Heart left ventricle (tissue), 16 donors: ENCODE measurements at places on chromosomes 13 and 19.

GRCh38 chr19:35332817-35333216 lies 3.8 kb downstream of the CD22 start:
- no peaks in the 10 kb centered on the region for H3K36me3 ChIP-seq
- no peak overlapping the region for H3K4me3 ChIP-seq
- H3K4me1 ChIP-seq, result no peaks in the 10 kb centered on the region
- H3K27ac ChIP-seq, result no peak overlapping the region
- H3K27me3 ChIP-seq, result peaks cover 30% of the 10 kb centered on the region

GRCh38 chr19:33204136-33204973 lies 10.2 kb downstream of the LRP3 start:
- H3K4me3 ChIP-seq, result no peak overlapping the region
- no peaks in the 10 kb centered on the region for H3K4me1 ChIP-seq
- DNase-seq, result peak; percentile 11
- H3K27ac ChIP-seq, result no peak overlapping the region
- H3K27me3 ChIP-seq, result no peaks in the 10 kb centered on the region

DNA sequence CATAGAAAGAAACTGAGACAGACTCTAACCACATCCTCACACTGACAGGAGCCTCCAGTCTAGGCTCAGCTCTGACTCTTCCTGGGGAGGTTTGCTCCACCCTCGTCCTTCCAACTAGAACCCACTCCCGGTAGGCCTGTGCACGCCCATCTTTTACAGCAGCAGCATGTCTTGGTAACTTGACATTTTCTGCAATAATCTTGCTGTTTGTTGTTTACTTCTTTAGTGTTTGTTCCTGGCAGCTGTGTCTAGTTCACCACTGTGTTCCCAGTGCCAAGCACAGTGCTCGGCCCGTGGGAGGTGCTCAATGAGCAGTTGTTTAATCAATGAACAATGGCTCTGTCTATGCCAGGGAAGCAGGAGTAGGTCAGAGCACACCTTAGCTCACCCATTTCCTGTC lies 23.1 kb upstream of the ZNF729 start:
- no peaks in the 10 kb centered on the region for H3K4me1 ChIP-seq
- no peak overlapping the region for H3K4me3 ChIP-seq
- no peaks in the 10 kb centered on the region for H3K36me3 ChIP-seq
- no peak overlapping the region for H3K27ac ChIP-seq

DNA sequence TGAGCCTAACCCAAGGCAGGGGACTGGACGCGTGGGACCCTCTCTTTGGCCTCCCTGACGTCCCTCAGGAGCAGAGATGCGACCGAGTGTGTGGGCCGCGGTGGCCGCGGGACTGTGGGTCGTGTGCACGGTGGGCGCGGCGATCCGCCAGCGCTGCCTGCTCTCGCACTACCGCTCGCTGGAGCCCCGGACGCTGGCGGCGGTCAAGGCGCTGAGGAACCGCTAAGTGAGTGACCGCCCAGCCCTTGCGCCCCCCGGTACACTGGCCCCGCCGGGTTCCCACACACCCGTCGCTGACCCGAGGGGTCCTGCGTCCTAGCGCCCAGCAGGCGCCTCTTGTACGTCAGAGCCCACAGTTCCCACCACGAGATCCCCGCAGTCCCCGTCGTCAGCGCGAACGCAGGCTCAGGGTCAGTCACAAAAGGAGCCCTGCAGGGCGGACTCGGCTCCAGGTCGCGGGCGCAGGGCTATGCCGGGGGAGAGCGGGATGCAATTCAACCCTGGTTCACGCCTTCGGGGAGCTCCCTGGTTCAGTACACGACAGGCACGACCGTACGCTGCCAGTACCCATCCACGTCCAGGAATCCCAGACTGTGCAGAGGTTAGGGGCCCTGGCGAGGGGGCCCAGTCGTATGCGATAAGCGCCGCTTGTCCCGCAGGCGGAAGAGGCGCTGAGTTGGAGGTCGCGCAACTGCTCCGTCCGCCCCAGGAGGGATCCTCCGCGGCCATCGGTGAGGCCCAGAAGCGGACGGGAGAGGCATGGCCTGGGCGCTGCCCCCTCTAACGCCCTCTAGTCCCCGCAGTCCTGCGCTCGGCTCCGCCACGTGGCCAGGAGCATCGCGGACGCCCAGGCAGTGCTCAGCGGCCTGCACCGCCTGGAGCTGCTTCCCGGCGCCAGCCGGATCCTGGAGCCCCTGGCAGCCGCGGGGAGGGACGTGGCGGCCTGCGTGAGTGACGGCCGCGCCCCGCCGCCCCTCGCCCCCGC lies 3.6 kb upstream of the IFNL2 start:
- H3K27ac ChIP-seq, result no peak overlapping the region
- no peaks in the 10 kb centered on the region for H3K36me3 ChIP-seq
- peaks cover 58% of the 10 kb centered on the region for H3K27me3 ChIP-seq
- DNase-seq, result no peak
- no peaks in the 10 kb centered on the region for H3K4me1 ChIP-seq

GRCh38 chr19:51697169-51697776 lies 4.1 kb downstream of the SPACA6 start:
- no peaks in the 10 kb centered on the region for H3K27me3 ChIP-seq
- H3K4me1 ChIP-seq, result peaks cover 22% of the 10 kb centered on the region
- no peak overlapping the region for H3K27ac ChIP-seq
- no peaks in the 10 kb centered on the region for H3K36me3 ChIP-seq
- no peak for DNase-seq

DNA sequence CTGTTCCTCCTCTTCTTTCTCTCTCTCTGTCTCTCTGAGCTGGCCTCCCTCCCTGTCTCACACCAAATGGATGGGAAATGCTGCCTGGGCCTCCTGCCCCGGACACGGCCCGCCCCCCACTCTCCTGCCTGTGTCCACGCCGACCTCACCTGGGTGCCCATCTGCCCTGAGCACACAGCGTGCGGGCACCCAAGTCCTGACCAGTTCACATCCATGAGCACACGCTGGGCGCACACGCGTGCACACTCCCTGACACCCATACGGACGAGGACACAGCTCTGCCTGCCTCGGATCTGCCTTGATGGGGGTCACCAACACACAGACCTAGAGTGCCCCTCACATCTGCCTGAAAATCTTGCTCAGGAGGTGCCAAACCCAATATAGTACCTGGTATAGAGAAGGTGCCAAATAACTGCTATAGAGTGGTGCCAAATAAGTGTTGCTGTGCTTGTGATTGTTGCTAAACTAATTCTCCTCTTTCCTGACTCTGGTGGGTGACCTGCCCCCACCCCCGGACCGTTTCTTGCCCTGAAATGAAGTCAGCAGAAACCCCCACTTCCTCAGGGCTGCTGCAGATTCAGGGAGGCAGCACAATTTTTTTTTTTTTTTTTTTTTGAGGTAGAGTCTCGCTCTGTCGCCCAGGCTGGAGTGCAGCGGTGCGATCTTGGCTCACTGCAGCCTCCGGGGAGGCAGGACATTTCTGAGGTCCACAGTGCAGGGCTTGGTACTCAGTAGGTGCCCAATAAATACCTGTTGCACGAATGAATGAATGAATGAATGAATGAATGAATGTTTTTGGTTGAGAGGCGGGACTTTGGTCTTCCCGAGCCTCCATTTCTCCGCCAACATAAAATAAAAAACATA lies 4.6 kb downstream of the NFIC start:
- no peaks in the 10 kb centered on the region for H3K27me3 ChIP-seq
- no peak for DNase-seq

- no peaks in the 10 kb centered on the region for H3K4me1 ChIP-seq
- H3K36me3 ChIP-seq, result no peaks in the 10 kb centered on the region
- H3K27ac ChIP-seq, result no peak overlapping the region
- DNase-seq, result no peak
- H3K4me3 ChIP-seq, result no peak overlapping the region
Observed at GRCh38 chr19:5436106-5436947, 18.9 kb upstream of the ZNRF4 start.

GRCh38 chr13:40622761-40623160 lies 43.7 kb downstream of the FOXO1 start:
- no peak overlapping the region for H3K4me3 ChIP-seq
- peaks cover 46% of the 10 kb centered on the region for H3K4me1 ChIP-seq
- no peak overlapping the region for H3K27ac ChIP-seq
- DNase-seq, result no peak
- H3K36me3 ChIP-seq, result no peaks in the 10 kb centered on the region
- H3K27me3 ChIP-seq, result no peaks in the 10 kb centered on the region

GRCh38 chr19:7515645-7516151 lies at the start of gene ZNF358:
Gene ZNF358 (plus strand): TSS chr19:7516103. CDS start chr19:7519243, 3,140 bp downstream.
- DNase-seq, result peak; percentile 91
- peaks cover 16% of the 10 kb centered on the region for H3K36me3 ChIP-seq
- H3K4me1 ChIP-seq, result peaks cover 15% of the 10 kb centered on the region
- H3K27me3 ChIP-seq, result no peaks in the 10 kb centered on the region

- H3K36me3 ChIP-seq, result no peaks in the 10 kb centered on the region
- H3K27ac ChIP-seq, result no peak overlapping the region
- H3K4me1 ChIP-seq, result peaks cover 19% of the 10 kb centered on the region
- no peak for DNase-seq
- no peak overlapping the region for H3K4me3 ChIP-seq
Observed at GRCh38 chr13:44312834-44313551, 60.6 kb upstream of the SERP2 start.

GRCh38 chr19:32798201-32798600 lies 71.4 kb downstream of the SLC7A9 start:
- H3K27me3 ChIP-seq, result no peaks in the 10 kb centered on the region
- no peak for DNase-seq
- H3K4me3 ChIP-seq, result no peak overlapping the region
- H3K4me1 ChIP-seq, result no peaks in the 10 kb centered on the region
- no peak overlapping the region for H3K27ac ChIP-seq

- H3K27ac ChIP-seq, result peak overlapping the region; percentile 95
- DNase-seq, result peak; percentile 72
- peaks cover 34% of the 10 kb centered on the region for H3K4me1 ChIP-seq
- no peaks in the 10 kb centered on the region for H3K27me3 ChIP-seq
- H3K36me3 ChIP-seq, result no peaks in the 10 kb centered on the region
- peak overlapping the region; percentile 80 for H3K4me3 ChIP-seq
Observed at GRCh38 chr19:45765702-45766295, 3.3 kb downstream of the SIX5 start.

GRCh38 chr19:16095071-16095571 lies 16.6 kb upstream of the RAB8A start:
- no peaks in the 10 kb centered on the region for H3K36me3 ChIP-seq
- no peaks in the 10 kb centered on the region for H3K4me1 ChIP-seq
- H3K4me3 ChIP-seq, result no peak overlapping the region
- H3K27ac ChIP-seq, result no peak overlapping the region
- DNase-seq, result peak; percentile 69

- H3K27ac ChIP-seq, result no peak overlapping the region
- no peaks in the 10 kb centered on the region for H3K27me3 ChIP-seq
- no peak for DNase-seq
- H3K4me3 ChIP-seq, result no peak overlapping the region
- H3K36me3 ChIP-seq, result peaks cover 74% of the 10 kb centered on the region
- no peaks in the 10 kb centered on the region for H3K4me1 ChIP-seq
Observed at GRCh38 chr19:11519138-11519537, 9.8 kb downstream of the ECSIT start.

- H3K27ac ChIP-seq, result no peak overlapping the region
- no peaks in the 10 kb centered on the region for H3K36me3 ChIP-seq
- H3K4me1 ChIP-seq, result no peaks in the 10 kb centered on the region
- DNase-seq, result no peak
Observed at GRCh38 chr13:92379371-92379770, 847.2 kb upstream of the GPC6 start.

GRCh38 chr13:93499991-93500390 lies 273.4 kb downstream of the GPC6 start:
- no peak overlapping the region for H3K4me3 ChIP-seq
- H3K36me3 ChIP-seq, result no peaks in the 10 kb centered on the region
- H3K4me1 ChIP-seq, result no peaks in the 10 kb centered on the region
- DNase-seq, result no peak
- H3K27ac ChIP-seq, result no peak overlapping the region

GRCh38 chr19:43667876-43668405 lies 2.0 kb downstream of the PLAUR start:
- H3K27ac ChIP-seq, result no peak overlapping the region
- peaks cover 21% of the 10 kb centered on the region for H3K4me1 ChIP-seq
- DNase-seq, result no peak
- peaks cover 18% of the 10 kb centered on the region for H3K36me3 ChIP-seq

- no peak overlapping the region for H3K4me3 ChIP-seq
- H3K27me3 ChIP-seq, result no peaks in the 10 kb centered on the region
- no peak for DNase-seq
- no peak overlapping the region for H3K27ac ChIP-seq
- no peaks in the 10 kb centered on the region for H3K4me1 ChIP-seq
Observed at GRCh38 chr13:20340136-20340758, 108.1 kb upstream of the GJB6 start.

- H3K27me3 ChIP-seq, result no peaks in the 10 kb centered on the region
- H3K27ac ChIP-seq, result no peak overlapping the region
- DNase-seq, result no peak
- H3K4me1 ChIP-seq, result no peaks in the 10 kb centered on the region
Observed at GRCh38 chr13:41286370-41286769, 23.0 kb upstream of the MTRF1 start.

GRCh38 chr13:98800078-98800477 lies 47.6 kb upstream of the SLC15A1 start:
- DNase-seq, result no peak
- peaks cover 4% of the 10 kb centered on the region for H3K4me1 ChIP-seq
- H3K4me3 ChIP-seq, result no peak overlapping the region
- no peak overlapping the region for H3K27ac ChIP-seq
- H3K36me3 ChIP-seq, result peaks cover 92% of the 10 kb centered on the region

DNA sequence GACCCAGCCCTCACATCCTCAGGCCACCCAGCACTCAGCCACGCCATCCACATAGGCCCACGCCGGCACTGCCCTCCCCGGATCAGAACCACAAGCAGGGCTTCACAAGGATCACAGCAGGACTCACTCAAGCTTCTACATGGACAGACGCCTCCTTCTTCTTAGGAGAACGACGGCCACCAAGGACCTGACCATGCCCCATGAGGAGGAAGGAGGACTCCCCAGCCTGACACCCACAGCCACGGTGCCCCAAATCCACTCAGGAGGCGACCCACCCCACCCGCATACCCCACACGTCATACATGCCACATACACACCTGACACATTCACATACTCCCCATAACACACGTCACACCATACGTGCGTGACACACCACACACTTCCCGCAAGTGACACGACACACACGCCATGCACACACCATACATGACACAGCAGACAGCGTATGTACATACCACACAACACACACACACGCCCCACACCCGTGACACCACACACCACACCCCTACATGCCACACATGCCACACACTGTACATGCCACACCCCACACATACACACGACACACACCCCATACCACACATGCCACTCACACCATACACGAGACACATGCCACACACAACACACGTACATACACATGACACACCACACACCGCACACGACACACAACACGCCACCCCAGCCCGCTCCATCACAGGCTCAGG lies 50.4 kb downstream of the MLLT1 start:
- peaks cover 3% of the 10 kb centered on the region for H3K36me3 ChIP-seq
- H3K4me3 ChIP-seq, result no peak overlapping the region
- H3K27me3 ChIP-seq, result no peaks in the 10 kb centered on the region

DNA sequence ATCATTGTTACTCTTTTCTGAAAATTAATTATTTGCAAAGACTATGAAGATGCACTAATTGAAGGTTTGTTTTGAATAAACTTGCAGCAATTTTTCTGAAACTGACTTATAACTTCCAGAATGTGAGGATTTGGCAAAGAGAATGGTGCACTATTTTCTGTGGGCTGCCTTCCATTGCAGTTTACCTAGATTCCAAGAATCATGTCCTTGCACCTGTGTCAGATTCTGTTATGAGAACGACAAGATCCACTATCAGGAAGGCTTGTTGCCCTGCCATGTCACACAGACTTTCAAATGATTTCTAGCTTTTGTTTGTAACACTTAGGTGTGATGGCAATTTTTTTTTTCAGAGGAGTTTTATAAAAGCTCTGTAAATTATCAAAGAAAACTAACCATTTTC lies 5.6 kb upstream of the SLAIN1 start:
- no peak for DNase-seq
- H3K4me1 ChIP-seq, result no peaks in the 10 kb centered on the region
- H3K27ac ChIP-seq, result no peak overlapping the region
- no peaks in the 10 kb centered on the region for H3K27me3 ChIP-seq
